ENCODE measurements at places on chromosomes 3 and 15. TPM values are rescaled to one million over a fixed set of nuclear protein-coding genes. Genes with fewer than 3 reads are reported as not detected.

GRCh38 chr3:158152186-158152585, 42.3 kb downstream of the RSRC1 start:
- no peak for DNase-seq
- no peak overlapping the region for H3K27ac ChIP-seq
- H3K4me3 ChIP-seq: no peak overlapping the region
- no peaks in the 10 kb centered on the region for H3K27me3 ChIP-seq
- H3K36me3 ChIP-seq: peaks cover 39% of the 10 kb centered on the region

GRCh38 chr3:131914090-131914691, 120.6 kb downstream of the CPNE4 start:
- H3K36me3 ChIP-seq: no peaks in the 10 kb centered on the region
- no peak overlapping the region for H3K4me3 ChIP-seq
- H3K27ac ChIP-seq: no peak overlapping the region
- DNase-seq: no peak

GRCh38 chr3:124992041-124992440, 57.5 kb upstream of the MUC13 start:
- H3K36me3 ChIP-seq: peaks cover 9% of the 10 kb centered on the region
- no peak overlapping the region for H3K4me3 ChIP-seq
- H3K27ac ChIP-seq: no peak overlapping the region
- no peak for DNase-seq

The IL17RD gene
- total RNA-seq: not detected

- H3K36me3 ChIP-seq: no peaks in the 10 kb centered on the region
- no peak for DNase-seq
- no peak overlapping the region for H3K4me3 ChIP-seq
- H3K27me3 ChIP-seq: no peaks in the 10 kb centered on the region
- no peaks in the 10 kb centered on the region for H3K4me1 ChIP-seq
These were observed 609.7 kb downstream of the PDCD6IP start for GRCh38 chr3:34408088-34408487.

- H3K4me1 ChIP-seq: no peaks in the 10 kb centered on the region
- DNase-seq: no peak
- no peaks in the 10 kb centered on the region for H3K36me3 ChIP-seq
- H3K27ac ChIP-seq: no peak overlapping the region
- no peaks in the 10 kb centered on the region for H3K27me3 ChIP-seq
- H3K4me3 ChIP-seq: no peak overlapping the region
These were observed 437.4 kb downstream of the NR2F2 start for GRCh38 chr15:96767703-96768434.

GRCh38 chr15:59453474-59454215, 15.7 kb downstream of the FAM81A start:
- no peak overlapping the region for H3K4me3 ChIP-seq
- no peak overlapping the region for H3K27ac ChIP-seq
- H3K4me1 ChIP-seq: no peaks in the 10 kb centered on the region
- H3K27me3 ChIP-seq: no peaks in the 10 kb centered on the region

The PLCB2 gene
- total RNA-seq: 43.6 TPM

DNA sequence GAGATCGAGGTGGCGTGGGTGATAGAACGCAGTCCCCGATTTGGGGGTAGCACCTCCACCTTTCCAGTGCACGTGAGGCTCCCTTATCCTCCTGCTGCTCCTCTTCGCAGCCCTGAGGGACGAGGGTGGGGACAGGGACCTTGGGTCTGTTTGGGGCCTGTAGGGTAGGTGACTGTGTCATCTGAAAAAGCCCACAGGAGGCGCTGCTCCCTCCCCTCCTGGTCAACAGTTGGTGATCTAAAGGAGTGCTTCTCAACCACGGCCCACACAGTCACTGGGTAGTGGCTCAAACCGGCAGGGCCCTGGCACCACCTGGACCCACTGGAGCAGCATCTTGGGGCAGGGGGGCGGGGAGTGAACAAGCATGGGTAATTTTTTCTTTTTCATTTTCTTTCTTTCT, 7.1 kb downstream of the LRRK1 start:
- H3K4me1 ChIP-seq: peaks cover 10% of the 10 kb centered on the region
- no peak for DNase-seq
- no peak overlapping the region for H3K4me3 ChIP-seq
- no peak overlapping the region for H3K27ac ChIP-seq

The SENP7 gene
- 10.1 TPM for total RNA-seq

The CX3CR1 gene
- 0.25 TPM for total RNA-seq

- H3K36me3 ChIP-seq: no peaks in the 10 kb centered on the region
- no peak for DNase-seq
- H3K27me3 ChIP-seq: peaks cover 22% of the 10 kb centered on the region
These were observed 156.9 kb downstream of the AGBL1 start for GRCh38 chr15:86236356-86237110.

- H3K27me3 ChIP-seq: peaks cover 10% of the 10 kb centered on the region
- H3K4me3 ChIP-seq: no peak overlapping the region
- no peak overlapping the region for H3K27ac ChIP-seq
- DNase-seq: no peak
These were observed 35.2 kb upstream of the PLSCR5 start for GRCh38 chr3:146640361-146640760.

The RETNLB gene
- not detected for total RNA-seq

DNA sequence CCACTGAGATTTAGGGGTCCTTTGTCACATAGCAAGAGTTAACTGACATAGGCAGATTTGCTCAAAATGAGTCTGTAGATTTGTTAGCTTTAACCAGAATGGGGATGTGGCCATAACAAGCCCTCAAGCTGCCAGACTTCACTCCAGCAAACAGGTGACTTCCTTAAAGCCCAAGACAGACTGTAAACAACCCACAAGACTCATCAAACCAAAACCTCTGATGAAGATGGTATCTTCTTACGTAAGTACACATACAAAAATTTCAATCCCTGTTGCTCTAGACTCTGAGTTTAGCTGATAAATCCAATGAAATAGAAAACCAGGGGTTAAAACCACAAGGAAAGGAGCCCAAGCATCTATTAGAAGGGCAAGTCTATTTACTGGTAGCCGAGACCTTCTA, 18.2 kb upstream of the ZBTB20 start:
- H3K27me3 ChIP-seq: no peaks in the 10 kb centered on the region
- DNase-seq: no peak
- H3K36me3 ChIP-seq: peaks cover 5% of the 10 kb centered on the region
- no peak overlapping the region for H3K4me3 ChIP-seq
- H3K27ac ChIP-seq: peak overlapping the region; percentile 72

GRCh38 chr3:97974996-97975395, 2.8 kb upstream of the RIOX2 start:
- no peak for DNase-seq
- peaks cover 26% of the 10 kb centered on the region for H3K4me1 ChIP-seq
- H3K27me3 ChIP-seq: no peaks in the 10 kb centered on the region
- H3K4me3 ChIP-seq: no peak overlapping the region
- H3K27ac ChIP-seq: no peak overlapping the region

- H3K4me1 ChIP-seq: no peaks in the 10 kb centered on the region
- H3K27ac ChIP-seq: no peak overlapping the region
- no peak overlapping the region for H3K4me3 ChIP-seq
- DNase-seq: no peak
- no peaks in the 10 kb centered on the region for H3K27me3 ChIP-seq
- peaks cover 18% of the 10 kb centered on the region for H3K36me3 ChIP-seq
These were observed 43.9 kb downstream of the TLE3 start for GRCh38 chr15:70053716-70054229.

- no peaks in the 10 kb centered on the region for H3K36me3 ChIP-seq
- no peaks in the 10 kb centered on the region for H3K27me3 ChIP-seq
- no peak for DNase-seq
- H3K4me1 ChIP-seq: no peaks in the 10 kb centered on the region
- no peak overlapping the region for H3K27ac ChIP-seq
These were observed 10.3 kb downstream of the CCDC54 start for GRCh38 chr3:107387555-107387954.

GRCh38 chr3:73624821-73625665, at the start of gene PDZRN3:
PDZRN3 (minus strand) TSS chr3:73624941.
- DNase-seq: no peak
- H3K4me1 ChIP-seq: no peaks in the 10 kb centered on the region
- H3K36me3 ChIP-seq: no peaks in the 10 kb centered on the region
- no peak within 1 kb of the TSS for H3K4me3 ChIP-seq
- H3K27me3 ChIP-seq: peaks cover 33% of the 10 kb centered on the region
- H3K27ac ChIP-seq: no peak within 1 kb of the TSS

GRCh38 chr3:45020534-45020933, 5.6 kb upstream of the CLEC3B start:
- peaks cover 16% of the 10 kb centered on the region for H3K4me1 ChIP-seq
- H3K27ac ChIP-seq: peak overlapping the region; percentile 26
- DNase-seq: no peak
- H3K27me3 ChIP-seq: no peaks in the 10 kb centered on the region
- no peak overlapping the region for H3K4me3 ChIP-seq

- peaks cover 11% of the 10 kb centered on the region for H3K27me3 ChIP-seq
- DNase-seq: no peak
- H3K4me1 ChIP-seq: no peaks in the 10 kb centered on the region
- no peaks in the 10 kb centered on the region for H3K36me3 ChIP-seq
- no peak overlapping the region for H3K27ac ChIP-seq
These were observed 12.3 kb upstream of the SPATA12 start for GRCh38 chr3:57048052-57048671.

GRCh38 chr3:157754451-157754850, 251.2 kb upstream of the VEPH1 start:
- no peaks in the 10 kb centered on the region for H3K36me3 ChIP-seq
- no peak overlapping the region for H3K27ac ChIP-seq
- no peaks in the 10 kb centered on the region for H3K27me3 ChIP-seq
- H3K4me3 ChIP-seq: no peak overlapping the region
- no peaks in the 10 kb centered on the region for H3K4me1 ChIP-seq

The BFSP2 gene
- total RNA-seq: not detected

GRCh38 chr3:30084316-30084715, 522.1 kb upstream of the TGFBR2 start:
- no peaks in the 10 kb centered on the region for H3K36me3 ChIP-seq
- no peak overlapping the region for H3K4me3 ChIP-seq
- no peak overlapping the region for H3K27ac ChIP-seq
- no peak for DNase-seq
- peaks cover 29% of the 10 kb centered on the region for H3K27me3 ChIP-seq
- H3K4me1 ChIP-seq: peaks cover 13% of the 10 kb centered on the region

GRCh38 chr3:27385504-27385903, 16.3 kb upstream of the NEK10 start:
- H3K27ac ChIP-seq: no peak overlapping the region
- no peaks in the 10 kb centered on the region for H3K4me1 ChIP-seq
- H3K27me3 ChIP-seq: no peaks in the 10 kb centered on the region
- H3K36me3 ChIP-seq: peaks cover 16% of the 10 kb centered on the region

The ECE2 gene
- not detected for total RNA-seq

The LRRN1 gene
- 2.7 TPM for total RNA-seq

The CLDN1 gene
- 0.08 TPM for total RNA-seq

DNA sequence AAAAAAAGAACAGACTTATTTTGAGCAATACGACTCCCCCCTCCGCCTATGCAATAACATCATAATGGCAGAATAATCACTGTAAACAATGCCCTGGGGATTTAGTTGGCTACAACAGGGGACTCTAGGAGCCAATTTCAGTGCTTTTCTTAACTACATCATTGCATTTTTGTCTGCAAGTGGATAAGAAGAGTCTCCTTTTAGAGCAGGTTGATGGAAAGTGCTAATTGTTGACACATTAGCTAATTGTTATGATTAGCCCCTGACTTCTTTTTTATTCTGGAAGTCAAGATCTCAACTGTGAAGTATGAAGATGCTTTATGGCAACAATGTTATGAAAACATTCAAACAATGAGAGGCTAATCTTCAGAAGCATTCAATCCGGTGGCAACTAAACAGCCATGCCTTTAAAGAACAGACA, 121.2 kb downstream of the MECOM start:
- no peaks in the 10 kb centered on the region for H3K4me1 ChIP-seq
- H3K27me3 ChIP-seq: peaks cover 3% of the 10 kb centered on the region
- no peak for DNase-seq
- no peak overlapping the region for H3K27ac ChIP-seq
- H3K4me3 ChIP-seq: no peak overlapping the region

GRCh38 chr3:32643354-32643753, 41.6 kb upstream of the CNOT10 start:
- H3K27me3 ChIP-seq: peaks cover 21% of the 10 kb centered on the region
- H3K4me3 ChIP-seq: no peak overlapping the region
- H3K36me3 ChIP-seq: no peaks in the 10 kb centered on the region

The MUSTN1 gene
- total RNA-seq: 1.0 TPM

DNA sequence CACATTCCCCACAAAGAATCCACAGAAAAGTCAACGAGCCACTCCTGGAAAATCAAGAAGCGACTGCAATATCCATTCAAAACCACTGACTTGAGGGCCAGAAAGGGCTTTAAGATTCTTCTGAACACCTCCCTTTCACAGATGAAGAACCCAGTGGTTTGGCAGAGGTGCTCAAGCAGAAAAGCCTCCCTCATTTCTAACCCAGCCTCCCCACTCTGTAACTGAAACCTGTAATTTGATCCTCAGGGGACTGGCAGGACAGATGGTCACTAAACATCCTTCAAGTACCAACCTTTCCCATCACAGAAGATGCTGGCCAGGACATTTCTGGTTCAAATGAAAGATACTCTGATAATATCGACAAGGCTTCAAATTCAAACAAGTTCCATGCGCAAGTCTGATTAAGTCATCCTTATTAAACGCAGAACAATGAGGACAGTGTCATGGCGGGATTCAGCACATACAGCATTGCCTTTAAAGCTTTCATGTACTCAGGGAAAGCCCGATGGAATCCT, 5.5 kb downstream of the SEMA5B start:
- H3K4me3 ChIP-seq: no peak overlapping the region
- no peak overlapping the region for H3K27ac ChIP-seq
- peaks cover 2% of the 10 kb centered on the region for H3K4me1 ChIP-seq

DNA sequence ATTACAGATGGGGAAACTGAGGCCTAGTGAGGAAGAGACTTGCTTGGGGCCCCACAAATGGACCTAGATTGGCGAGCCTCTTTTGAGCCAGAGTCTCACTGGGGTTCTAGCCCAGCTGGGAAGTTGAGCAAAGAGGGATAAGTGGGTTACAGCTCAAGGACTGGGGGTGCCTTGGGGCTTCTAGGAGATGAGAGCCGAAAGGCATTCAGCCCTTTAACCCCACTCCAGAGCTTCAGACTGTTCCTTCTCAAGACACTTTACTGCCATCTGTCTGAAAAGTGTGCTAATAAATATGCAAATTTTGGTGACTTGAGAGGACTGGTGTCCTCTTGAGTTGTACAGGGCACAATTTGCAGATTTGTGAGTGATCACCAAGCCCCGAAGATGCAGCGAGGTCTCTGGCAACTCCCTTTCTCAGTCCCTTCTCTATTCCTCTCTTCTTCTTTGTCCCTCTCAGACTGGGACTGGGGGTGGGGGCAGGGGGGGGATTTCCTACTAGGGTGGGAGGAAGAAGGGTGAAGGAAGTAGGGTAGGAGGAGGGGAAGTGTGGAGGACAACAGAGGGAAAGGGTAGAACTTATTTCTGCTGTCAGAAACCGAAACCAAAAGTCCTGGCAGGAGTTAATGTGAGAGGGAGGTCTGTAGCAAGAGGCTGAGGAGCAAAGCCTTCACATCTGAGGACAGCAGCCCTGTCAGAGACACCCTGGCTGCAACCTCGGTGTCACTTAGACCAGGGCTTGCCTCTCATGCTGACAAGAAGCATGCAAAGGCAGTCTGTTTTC, 16.2 kb upstream of the ANKDD1A start:
- no peaks in the 10 kb centered on the region for H3K27me3 ChIP-seq
- peak; percentile 43 for DNase-seq
- peak overlapping the region; percentile 98 for H3K27ac ChIP-seq
- H3K36me3 ChIP-seq: peaks cover 1% of the 10 kb centered on the region

Data from activated naive CD8-positive, alpha-beta T cell treated with anti-CD3 and anti-CD28 coated beads for 36 hours (primary cell).